ENCODE measurements at places on chromosomes 11 and 22.

GRCh38 chr11:34331329-34331728 lies 26.5 kb downstream of the ABTB2 start:
- no peak for DNase-seq

DNA sequence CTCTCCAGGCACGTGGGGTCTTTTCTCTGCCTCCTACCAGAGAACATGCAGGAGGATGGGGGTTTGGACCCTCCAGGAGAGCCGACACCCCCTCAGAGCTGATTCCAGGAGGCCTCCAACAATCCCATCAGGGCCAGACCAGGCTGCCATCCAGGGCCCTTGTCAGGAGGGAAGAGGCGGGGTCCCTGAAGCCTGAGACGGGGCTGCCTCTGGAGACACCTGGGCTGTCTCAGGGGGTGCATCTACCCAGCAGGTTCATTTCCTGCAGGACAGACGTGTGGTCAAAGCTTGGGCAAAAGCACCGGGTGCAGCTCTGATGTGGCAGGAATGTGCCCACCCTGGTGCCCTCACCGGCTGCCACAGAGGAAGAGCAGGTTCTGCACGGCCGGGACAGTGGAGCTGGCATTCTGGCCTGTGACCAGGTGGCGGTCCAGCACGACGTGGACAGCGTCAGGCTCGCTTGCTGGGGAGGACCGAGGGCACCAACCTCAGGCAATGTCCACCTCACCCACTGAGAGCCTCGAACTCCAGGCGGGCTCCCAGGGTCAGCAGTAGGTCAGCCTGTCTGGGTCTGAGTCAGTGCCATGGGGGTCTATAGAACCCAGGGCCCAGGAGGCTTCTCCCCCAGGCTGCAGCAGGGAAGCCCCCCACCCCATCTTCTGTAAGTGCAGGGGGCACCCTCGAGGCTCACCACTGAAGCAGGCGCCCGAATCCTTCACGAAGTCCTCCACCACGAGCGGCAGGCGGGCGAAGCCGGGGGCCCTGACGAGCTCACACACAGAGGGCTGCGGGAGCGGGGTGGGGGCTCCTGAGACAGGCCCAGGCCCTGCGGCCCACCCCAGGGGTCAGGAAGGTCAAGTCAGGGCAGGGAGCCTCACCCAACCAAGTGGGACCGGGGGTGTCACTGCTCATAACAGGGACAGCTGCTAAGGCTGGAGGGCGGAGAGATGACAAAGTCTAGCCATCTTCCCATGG lies 6.4 kb downstream of the GATD1 start:
- DNase-seq = no peak

DNA sequence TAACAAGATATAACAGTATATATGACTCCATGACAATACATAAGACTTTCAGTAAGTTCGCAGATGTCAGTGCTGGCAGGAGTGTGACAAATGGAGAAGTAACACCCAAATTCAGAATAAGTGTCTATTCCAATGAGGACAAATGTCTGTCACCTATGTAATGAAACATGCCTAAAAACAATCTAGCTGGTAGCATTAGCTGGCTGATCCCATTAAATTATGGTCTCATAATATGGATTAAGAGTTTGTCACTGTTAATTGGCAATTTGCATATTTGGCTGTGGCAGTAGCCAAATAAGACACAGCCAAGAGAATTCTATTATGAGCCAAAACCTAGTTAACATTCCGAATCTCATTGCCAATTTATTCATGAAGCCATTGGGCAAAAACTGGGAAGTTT lies 30.2 kb upstream of the CAVIN3 start:
- DNase-seq = no peak

DNA sequence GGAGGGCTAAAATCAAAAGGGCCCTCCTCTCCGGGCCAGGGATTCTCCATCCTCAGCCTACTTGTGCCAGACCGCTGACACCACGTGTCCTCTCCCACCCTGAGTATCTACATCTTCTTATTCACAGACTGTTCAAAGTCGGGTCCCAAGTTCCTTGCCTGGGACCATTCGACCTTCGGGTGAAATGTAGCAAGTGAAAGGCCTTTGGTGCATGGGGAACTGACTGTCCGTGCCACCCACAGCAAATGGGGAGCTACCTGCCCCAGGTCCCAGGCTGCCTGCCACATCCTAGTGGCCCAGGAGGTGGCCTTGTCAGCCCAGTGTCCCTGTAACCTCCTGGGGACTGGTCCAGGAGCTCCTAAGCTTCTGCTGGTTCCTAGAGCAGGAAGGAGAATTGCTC lies 67.3 kb downstream of the RTL6 start:
- no peak for DNase-seq

GRCh38 chr11:67654225-67654624 lies 3.7 kb upstream of the ACY3 start:
- DNase-seq = no peak

DNA sequence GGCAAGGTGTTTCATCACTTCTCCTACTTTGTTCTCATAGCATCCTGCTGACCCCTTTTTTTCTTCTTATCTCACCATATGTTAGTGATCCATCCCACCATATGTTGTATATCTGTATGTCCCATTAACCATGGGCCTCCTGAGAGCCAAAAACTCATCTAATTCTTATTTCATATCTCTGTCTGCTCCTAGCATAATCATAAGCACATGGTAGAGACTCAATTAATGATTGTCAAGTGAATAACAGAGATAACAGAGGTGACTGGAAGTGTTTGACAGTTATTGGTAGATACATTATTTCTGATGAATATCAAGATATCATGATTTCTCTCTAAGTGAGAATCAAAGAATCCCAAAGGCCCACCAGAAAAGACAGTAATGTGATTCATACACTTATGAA lies 138.1 kb upstream of the MPPED2 start:
- DNase-seq = no peak

DNA sequence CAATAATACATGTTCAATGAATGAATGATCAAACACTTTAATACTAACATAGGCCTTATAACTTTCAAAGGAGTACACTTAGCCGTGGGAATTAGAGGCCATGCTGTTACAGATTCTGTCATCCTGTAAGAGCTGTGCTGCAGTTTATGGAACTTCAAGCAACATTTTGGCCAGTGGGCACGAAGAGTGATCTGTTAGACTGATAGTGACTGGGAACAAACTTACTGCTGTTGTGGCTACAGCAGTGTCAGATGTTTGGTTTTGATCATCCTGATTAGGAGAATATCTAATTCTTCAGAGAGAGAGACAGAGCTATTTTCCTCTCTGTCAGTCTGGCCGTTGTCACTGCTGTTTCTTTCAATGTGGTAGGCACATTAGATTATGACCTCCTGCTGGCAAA lies 348.9 kb downstream of the NELL1 start:
- DNase-seq = no peak

DNA sequence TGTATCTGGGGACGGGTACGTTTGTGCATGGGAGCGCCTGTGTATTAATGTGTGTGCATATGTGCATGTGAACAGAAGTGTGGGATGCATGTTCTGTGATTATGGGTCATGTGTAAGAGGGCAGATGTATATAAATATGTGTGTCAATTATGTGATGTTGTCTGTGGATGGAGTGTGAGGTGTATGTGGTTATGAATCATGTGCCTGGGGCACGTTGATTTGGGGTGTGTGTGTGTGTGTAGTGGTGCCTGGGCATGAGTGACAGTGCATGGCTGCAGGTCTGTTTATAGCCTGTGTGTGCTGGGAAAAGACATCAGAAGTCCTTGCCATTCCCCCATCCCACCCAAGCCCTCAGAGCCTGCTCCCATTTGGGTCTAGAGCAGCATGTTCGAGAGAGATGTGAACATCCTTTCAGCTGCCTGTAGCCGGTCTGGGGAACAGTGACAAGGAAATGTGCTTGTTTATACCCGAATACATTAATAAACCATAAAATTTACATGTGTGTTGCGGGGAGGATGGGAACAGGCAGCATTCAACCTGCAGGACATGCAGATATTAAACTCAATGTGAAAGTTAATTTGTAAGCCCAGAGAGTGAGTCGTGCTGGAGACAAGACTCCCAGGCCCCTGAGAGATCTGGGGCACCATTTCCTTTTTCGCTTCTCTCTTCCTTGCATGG lies 129.0 kb downstream of the NECTIN1 start:
- no peak for DNase-seq

DNA sequence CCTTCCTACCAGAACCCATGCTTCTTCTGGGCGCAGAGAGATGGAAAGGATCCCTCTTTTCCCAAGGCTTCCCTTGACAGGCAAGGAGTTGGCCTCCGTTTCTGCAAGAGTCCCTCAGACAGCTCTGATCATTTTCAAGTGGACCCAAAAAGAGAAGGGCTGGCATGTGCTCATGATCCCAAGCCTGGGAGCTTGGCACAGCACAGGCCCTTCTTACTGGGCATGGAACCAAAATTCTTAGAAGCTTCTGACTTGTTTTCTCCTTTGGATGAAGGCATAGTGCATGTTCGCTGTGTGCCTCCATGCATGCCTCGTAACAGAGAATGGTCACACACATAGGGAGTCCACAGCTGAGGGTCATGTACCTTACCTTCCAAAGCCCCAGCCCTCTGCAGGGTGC lies 449.6 kb downstream of the MIAT start:
- no peak for DNase-seq

DNA sequence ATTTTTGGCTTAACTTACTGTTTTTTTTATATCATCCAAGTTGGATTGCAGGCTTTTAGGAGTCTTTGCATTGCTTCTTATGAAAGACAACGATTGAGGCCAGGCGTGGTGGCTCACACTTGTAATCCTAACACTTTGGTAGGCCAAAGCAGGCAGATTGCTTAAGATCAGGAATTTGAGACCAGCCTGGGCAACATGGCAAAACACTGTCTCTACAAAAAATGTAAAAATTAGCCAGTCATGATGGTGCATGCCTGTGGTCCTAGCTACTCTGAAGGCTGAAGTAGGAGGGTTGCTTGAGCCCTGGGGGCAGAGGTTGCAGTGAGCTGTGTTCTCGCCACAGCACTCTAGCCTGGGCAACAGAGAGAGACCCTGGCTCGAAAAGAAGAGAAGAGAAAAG lies 56.6 kb downstream of the BID start:
- no peak for DNase-seq

- DNase-seq = no peak
Observed at GRCh38 chr11:67117176-67117575, 1.9 kb upstream of the KDM2A start.

DNA sequence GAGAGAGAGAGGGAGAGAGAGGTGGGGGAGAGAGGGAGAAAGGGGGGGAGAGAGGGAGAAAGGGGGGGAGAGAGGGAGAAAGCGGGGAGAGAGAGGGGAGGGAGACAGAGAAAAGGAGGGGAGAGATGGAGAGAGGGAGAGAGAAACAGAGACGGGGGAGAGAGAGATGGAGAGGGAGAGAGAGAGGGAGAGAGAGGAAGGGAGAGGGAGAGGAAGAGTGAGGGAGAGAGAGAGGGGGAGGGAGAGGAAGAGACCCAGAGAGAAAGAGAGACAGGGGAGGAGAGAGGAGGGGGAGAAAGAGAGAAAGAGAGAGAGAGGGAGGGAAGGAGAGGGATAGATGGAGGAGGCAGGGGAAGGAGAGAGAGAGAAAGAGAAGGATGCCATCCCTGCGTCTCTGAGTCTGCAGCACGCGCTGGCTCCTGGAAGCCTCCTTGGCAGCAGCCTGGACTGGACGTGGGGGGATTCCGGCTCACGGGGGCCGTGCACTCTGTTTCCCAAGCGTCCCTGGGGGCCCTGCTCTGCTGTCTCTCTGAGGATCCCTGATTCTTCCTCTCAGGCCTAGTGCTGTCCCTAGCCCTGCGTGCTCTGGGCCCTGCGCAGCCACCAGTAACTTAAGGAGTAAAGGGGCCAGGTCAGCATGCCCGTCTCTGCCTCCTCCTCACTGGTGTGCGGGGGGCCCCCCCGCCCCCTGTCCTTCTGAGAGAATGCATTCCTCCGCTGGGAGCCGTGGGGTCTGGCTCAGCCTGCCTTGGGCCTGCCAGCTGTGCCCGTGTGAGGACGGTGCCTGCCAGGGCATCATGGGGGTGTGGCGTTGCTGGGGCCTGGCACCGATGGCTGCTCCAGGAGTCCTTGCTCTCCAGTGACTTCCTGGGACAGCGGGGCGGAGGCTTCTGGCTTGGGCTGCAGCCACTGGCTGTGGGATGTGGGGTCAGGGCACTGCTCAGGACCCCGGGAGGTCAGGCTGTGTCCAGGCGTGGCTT lies 429.5 kb downstream of the TBC1D22A start:
- no peak for DNase-seq

DNA sequence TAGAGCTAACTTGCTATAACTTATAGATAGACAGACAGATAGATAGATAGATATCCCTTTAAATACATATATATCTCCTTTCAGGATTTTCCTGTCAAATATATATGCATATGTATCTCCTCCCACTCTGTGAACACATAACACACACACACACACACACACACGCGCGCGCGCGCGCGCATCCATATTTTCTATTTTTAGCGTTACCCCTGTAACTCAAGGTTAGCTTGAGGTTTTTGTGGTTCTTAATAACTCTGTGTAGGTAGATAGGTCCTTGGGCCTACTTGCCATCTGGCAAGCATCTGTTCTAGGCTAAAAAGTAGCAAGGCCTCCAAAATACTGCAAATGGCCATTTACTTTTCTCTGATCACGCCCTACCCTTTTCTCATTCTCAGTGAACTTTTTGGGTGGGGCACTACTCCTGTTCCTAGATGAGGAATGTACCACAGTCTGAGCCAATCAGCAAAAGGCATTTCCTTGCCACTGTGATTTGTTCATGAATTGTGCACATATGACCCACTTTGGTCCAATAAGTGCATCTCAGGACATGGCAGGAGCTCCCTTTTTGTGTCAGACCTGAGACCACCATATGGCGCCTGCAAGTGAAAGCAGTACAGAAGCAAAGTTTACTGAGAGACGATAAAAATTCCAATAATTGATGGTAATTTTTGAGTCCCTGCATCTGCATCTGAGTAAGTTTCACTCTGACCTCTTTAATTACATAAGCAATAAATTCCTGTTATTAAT lies 740.5 kb upstream of the API5 start:
- DNase-seq = no peak

DNA sequence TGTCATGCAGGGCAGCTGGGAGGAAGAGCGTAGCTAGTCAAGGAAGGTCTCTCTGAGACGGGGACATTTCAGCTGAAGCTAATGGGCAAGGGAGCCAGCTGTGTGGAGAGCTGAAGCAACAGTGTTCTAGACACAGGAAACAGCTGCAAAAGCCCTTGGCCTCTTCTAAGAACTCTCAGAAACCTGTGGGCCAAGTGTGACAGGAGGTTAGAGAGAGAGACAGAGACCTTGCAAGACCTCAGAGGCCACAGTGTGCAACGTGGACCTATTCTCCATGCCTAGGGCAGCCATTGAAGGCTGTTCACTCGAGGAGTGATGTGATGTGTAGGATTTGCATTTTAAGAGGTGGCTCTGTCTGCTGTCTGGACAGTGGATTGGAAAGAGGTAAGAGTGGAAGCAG lies 48.7 kb upstream of the TNRC6B start:
- DNase-seq = no peak

Data from activated naive CD4-positive, alpha-beta T cell treated with Interleukin-2 at 50 U/mL for 16 hours (primary cell).